ENCODE measurements at places on chromosomes 1 and 21. TPM values are rescaled to one million over a fixed set of nuclear protein-coding genes. Genes with fewer than 3 reads are reported as not detected.

DNA sequence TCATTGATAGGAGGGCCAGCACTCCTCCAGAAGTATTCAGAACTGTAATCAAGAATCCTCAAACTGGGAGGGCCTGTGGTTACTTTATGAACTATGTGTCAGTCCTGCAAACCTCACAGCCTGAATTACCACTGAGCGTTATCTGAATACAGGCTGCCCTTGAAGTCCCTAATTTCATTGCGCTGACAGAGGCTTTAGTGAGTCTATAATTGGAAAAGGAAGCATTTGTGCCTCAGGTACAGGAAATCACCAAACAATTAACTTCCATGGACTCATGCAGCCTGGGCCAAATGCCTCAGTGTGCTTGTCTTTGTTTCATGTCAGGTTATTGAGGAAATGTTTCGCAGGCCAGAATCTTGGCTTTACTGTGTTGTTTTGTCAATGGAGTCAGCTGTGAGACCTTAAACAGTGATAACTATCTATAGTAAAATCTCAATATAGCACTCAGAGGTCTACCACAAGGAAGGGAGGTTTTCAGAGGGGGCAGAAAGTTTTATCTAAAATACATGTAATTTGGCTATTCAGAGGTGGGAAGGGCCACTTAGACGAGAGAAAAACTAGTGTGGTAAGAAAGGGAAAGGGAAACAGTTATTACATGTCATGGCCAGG lies 32.9 kb upstream of the DOCK7 start:
- peaks cover 9% of the 10 kb centered on the region for H3K4me1 ChIP-seq
- H3K4me3 ChIP-seq, result no peak overlapping the region
- no peaks in the 10 kb centered on the region for H3K36me3 ChIP-seq
- H3K27me3 ChIP-seq, result peaks cover 3% of the 10 kb centered on the region
- no peak for DNase-seq

OLIG1 gene
- not detected for total RNA-seq

DNA sequence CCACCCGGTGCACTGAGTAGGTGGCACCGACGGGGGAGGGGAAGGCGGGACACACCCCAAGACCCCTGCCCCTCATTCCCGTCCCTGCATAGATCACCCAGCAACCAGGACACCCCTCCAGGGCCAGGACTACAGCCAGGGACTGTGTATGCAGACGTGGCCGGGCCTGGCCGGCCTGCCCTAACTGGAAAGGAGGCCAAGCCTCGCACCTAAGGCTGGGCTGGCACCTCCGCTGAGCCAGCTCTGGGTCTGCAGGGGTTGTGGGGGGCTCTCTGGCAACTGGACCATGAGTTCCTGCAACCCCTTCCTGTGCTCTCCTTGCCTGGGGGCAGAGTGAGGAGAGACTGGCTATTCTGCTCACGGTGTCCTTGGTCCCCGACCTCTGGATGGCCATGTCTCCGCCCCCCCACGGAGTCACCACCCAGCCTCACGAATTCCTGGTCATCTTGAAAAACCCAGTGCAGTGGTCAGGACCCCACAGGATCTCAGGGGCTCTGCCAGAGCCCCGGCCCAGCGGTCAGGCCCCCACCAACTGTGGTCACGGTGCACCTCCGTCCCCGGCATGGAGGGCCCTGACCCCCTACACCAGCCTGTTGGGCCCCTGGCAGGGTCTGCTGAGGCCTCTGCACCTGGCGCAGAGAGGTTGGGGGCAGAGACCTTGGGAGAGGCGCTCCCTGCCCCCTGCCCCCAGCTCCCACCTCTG lies 1.1 kb upstream of the FNDC10 start:
- no peak overlapping the region for H3K27ac ChIP-seq
- H3K4me1 ChIP-seq, result peaks cover 9% of the 10 kb centered on the region
- H3K36me3 ChIP-seq, result no peaks in the 10 kb centered on the region
- H3K4me3 ChIP-seq, result peak overlapping the region; percentile 44
- peaks cover 9% of the 10 kb centered on the region for H3K27me3 ChIP-seq

TEX38 gene
- total RNA-seq, result not detected

DNA sequence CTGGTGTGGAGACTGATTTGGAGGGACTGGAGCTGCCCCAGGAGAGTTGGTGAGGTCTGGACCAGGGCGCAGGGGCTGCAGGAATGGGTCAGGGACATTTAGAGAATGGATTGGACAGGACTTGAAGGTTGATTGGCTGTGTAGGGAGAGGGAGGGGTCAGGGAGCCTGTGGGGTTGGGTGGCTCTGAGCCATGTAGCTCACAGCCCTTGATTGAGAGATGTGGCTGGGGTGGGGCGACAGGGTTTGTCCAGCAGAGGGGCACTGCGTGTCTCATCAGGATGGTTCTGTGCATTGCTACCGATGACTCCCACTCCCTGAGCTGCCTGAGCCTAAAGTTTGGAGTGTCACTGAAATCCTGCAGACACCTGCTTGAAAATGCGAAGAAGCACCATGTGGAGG lies 12.1 kb downstream of the AZIN2 start:
- no peak overlapping the region for H3K27ac ChIP-seq
- peaks cover 46% of the 10 kb centered on the region for H3K4me1 ChIP-seq
- no peak for DNase-seq
- no peaks in the 10 kb centered on the region for H3K27me3 ChIP-seq
- peaks cover under 1% of the 10 kb centered on the region for H3K36me3 ChIP-seq
- no peak overlapping the region for H3K4me3 ChIP-seq

GRCh38 chr1:32361674-32362473 lies 411 bp downstream of the FAM229A start:
- H3K27me3 ChIP-seq, result peaks cover 7% of the 10 kb centered on the region
- DNase-seq, result no peak
- H3K4me3 ChIP-seq, result no peak overlapping the region
- peaks cover 21% of the 10 kb centered on the region for H3K36me3 ChIP-seq
- H3K4me1 ChIP-seq, result peaks cover 14% of the 10 kb centered on the region

All from activated CD4-positive, alpha-beta memory T cell treated with anti-CD3 and anti-CD28 coated beads, Interleukin-2, amount 10 ng/mL, durations not matched to agents 7 days and 5 days (primary cell).